ENCODE measurements at places on chromosomes 7 and 10.

DNA sequence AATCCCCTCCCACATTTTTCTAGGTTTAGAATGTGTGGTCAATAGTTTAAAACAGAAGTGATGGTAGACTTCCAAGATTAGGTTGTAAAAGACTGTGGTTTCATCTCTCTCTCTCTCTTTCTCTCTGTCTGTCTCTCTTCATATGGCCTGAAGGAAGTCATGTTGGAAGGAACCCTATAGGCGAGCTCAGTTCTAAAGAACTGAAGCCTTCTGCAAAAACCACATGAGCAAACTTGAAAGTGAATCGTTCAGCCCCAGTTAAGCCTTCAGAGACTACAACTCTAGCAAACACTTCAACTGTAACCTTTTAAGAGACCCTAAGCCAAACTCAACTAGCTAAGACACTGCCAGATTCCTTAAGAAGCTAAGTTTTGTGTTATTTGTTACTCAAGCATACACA is 707.5 kb upstream of the LRRTM3 start:
- DNase-seq: no peak

DNA sequence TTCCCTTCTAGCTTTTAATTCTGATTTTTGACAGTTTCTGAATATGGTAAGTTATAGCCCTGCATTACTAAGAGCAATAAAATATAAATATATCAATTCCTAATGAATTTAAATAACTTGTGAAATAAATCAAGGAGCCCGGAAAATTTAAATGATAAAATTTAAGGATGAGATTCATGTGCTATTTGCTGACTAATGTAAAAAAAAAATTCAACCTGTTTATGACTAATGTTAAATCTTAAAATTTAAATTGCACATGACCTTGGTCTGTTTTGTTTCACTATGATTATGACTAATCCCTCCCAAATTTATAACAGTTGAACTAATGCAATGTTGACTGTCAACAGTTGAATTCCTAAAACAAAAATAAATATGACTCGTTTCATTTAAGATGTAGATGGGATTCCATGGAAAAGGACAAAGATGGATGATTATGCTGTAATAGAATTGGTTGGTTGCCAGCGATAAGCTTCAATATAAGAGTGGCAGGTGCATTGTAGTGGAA is 419.9 kb downstream of the NRG3 start:
- DNase-seq: no peak

DNA sequence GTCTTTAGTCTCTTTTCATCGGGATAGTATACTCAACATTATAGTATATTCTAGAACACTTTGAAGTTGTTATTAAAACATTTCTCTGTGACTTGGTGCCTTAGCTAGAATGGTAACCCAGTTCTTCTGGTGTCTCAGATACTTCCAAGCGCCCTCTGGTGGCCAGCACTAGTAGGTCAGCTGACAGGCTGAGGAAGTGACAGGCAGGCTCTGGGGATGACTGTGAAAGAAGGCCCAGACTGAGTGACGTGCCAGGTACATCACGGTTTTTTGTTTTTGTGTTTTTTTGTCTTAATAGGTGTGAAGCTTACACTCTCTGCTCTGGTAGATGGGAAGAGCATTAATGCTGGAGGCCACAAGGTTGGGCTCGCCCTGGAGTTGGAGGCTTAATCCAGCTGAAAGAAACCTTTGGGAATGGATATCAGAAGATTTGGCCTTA is 5.1 kb downstream of the COMTD1 start:
- DNase-seq: peak; percentile 96

DNA sequence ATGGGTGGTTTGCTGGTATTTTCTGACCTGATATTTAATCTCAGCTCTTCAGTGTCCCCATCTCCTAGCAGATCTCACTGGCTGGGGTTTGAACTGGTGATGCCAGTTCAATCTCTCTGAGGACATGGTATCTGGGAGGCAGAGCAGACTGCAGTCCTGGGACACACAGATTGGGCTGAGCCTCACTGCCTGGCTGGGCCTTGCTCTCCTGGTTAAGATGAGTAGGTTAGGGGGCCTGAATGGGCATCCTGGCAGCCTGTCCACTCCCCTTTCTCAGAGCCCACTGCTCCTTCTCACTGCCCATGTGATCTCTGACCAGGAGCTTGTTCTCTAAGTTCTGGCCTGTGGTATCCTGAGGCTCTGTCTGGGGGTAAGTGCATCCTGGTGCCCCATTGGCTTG is 363.4 kb downstream of the GLRX3 start:
- no peak for DNase-seq

DNA sequence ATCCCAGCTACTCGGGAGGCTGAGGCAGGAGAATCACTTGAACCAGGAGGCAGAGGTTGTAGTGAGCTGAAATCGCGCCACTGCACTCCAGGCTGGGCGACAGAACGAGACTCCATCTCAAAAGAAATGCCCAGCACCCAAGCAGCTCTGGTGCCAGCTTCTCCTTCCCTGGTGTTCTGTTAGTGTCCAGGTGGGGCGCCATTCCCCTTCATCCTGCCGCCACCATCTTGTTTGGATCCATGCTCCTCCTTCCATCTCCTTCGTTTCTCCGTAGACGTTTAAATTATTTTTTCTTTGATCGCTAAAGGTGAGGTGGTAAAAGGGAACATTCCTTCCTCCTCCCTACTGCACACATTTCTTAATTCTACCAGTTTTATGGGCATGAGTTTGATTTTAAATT is 30.3 kb downstream of the PROSER2 start:
- no peak for DNase-seq

- DNase-seq: no peak
Observed at GRCh38 chr10:116840389-116841075, 8.8 kb upstream of the ENO4 start.

DNA sequence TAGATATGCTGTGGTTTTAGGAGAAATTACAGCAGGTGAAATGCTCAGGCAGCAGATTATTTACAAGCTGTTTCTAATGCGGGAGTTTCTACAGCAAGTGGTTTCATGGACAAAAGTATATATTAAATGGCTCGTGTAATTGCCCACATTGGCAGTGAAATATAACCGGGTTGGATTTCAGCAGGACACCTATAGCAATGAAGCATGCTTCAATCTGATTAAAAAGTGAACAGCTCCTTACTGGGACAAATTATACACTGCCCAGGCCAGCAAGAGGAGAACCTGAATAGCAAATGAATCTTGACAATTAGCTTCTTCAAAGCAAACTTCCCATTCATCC is 35.2 kb upstream of the LYZL1 start:
- no peak for DNase-seq

DNA sequence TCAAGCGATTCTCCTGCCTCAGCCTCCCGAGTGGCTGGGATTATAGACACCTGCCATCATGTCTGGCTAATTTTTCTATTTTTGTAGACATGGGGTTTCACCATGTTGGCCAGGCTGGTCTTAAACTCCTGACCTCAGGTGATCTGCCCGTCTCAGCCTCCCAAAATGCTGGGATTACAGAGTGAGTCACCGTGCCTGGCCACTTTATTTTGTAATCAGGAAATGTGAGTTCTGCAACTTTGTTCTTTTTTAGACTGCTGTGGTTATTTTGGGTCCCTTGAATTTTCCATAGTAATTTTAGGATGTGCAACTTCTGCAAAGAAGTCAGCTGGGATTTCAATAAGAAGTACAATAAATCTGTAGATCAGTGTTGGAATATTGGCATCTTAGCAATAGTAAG is 96.8 kb downstream of the CYTH3 start:
- DNase-seq: no peak

DNA sequence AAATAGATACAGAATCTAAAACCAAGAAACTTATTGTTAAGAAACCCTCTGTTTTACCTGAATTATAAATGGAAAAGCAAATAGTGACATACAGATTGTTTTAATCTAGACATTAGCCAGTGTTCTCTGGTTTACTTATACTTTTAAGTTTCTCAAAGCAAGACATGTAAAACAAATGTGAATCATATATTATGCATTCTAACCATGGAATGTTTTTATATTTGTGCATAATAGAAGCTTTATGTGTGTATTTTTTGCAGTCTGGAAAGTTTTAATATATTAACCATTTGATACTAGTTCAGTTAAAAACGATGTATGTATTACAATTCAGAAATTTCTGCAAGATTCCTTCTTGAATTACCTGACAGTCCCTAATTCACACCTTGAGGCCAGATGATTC is 150.6 kb upstream of the TMEM72 start:
- no peak for DNase-seq

GRCh38 chr10:1202343-1202742 is 146.2 kb downstream of the WDR37 start:
- DNase-seq: no peak

DNA sequence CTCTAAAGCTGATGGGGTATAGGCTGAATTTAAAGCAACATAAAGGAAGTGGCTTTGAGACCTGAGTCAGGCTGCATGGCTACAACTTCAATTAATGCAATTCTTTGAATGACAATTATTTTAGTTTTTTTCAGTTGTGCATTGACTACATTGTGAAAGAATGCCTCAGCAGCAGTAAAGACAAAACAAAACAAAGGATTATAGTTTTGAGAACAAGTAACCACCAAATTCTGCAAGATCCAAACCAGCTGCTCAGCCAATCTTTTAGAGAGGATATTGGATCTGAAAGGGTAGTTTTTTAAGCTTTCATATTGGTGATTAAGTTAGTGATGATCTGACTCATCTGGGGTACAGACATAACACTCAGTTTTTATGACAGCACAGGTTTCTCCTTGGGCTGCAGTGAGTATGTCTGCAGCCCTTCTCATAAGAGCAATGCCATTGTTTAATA is 40.6 kb upstream of the ABCA13 start:
- DNase-seq: no peak

Data from omental fat pad (tissue), 4 donors.